ENCODE measurements at places on chromosomes 5 and 9.

DNA sequence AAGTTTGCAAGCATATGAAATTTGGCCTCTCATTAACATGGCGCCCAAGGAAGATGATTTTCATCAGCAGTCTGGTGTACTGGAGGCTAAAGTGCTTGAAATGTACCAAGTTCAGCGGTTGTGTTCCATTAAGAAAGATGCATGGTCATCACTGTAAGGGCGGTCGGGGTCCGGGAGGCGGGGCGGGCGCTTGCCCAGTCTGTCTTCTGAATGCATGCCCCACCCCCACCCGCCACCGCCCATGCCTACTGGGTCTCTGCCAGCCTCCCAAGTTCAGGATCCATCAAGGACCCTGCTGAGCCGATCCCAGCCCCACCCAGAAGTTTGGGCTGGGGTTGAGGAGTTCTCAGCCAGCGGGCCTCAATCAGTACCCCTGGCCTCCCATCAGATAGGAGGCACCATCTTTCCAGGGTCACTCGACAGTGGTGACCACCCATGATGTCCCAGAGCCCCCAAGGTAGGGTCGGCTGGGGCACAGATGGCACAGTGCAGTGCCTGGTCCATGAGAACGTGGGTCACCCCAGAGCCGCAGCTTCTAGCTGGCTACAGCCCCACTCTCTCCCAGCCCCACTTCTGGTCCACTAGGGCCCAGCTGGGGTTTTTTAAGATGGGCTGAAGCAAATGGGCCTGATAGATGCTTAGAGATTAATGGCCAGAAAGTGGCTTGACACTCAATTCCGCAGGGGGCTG is 24.4 kb upstream of the PRDM12 start:
- no peak for DNase-seq

- DNase-seq, result no peak
Measured at GRCh38 chr5:92505925-92506324, 1075.1 kb downstream of the NR2F1-AS1 start.

DNA sequence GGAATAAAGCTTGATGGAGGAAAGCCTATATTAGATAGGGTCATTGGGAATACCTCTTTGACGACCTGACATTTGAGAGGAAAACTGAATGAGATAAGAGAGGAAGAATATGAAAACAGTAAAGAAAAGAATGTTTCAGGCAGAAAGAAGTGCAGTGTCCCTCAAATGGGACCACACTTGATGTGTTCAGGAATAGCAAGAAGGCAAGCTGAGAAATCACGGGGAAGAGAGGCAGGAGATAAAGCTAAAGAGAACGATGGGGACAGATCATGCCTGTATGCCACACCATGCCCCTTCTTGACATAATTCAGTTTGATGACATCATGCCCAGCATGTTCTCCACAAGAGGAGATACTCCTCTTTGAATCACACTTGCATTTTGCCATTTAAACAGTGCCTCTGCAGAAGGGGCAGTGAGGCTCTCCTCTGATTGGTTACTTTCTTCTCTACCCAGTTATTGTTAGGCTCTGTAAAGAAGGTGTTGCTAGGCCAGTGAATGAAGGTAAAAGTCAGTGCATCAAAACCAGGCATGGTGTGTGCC is 7.6 kb downstream of the AP3S1 start:
- DNase-seq, result no peak

DNA sequence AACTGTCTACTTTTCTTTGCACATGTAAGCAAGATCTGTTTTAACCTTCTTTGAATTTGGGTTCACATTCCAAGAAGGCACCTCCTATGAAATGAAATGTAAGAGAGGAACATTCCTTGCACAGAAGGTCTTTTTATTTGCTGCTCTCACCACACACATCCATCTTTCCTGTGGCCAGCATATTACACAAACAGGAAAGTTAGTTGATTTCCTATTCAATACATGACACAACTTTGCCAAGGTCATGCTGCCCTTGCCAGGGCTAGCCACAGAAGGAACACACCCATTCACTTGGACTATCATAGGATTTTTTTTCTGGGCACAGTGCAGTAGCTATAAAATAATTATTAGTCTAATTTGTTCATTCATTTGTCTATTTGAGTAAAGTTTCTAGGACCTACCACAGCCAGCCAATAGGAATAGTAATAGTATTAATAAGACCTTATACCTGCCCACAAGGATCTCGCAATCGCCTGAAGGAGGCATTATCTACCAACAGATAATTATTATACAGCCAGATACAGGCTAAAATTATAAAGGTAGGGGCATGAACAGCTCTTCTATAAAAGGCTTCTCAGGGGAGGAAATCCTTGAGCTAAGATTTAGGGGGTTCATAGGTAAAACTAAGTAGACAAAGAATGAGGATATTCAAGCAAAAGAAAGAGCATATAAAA is 78.1 kb upstream of the NREP start:
- DNase-seq, result no peak

- no peak for DNase-seq
Measured at GRCh38 chr5:154755361-154756008, at the start of gene LARP1. TSS of gene LARP1 (plus strand) at chr5:154755377. CDS start at chr5:154755758, 381 bp downstream.

DNA sequence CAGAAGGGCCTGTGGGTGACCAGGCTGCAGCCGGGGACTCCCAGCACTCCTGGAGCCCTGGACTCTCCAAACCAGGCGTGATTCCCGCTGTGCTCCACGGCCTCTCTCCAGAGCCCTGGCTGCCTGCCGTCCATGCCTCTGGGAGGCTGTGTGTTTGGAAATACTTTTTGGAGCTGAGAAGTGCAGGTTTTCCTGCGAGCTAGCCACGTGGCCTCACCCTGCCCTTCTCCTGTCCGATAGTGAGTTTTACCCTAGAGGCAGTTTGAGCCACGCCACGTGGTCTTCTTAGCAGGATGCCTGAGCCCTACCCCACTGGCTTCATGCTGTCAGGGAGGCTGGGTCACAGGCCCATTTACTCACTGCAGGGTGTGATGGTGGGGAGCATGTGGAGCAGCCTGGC is 71.3 kb downstream of the COL5A1 start:
- DNase-seq, result no peak

DNA sequence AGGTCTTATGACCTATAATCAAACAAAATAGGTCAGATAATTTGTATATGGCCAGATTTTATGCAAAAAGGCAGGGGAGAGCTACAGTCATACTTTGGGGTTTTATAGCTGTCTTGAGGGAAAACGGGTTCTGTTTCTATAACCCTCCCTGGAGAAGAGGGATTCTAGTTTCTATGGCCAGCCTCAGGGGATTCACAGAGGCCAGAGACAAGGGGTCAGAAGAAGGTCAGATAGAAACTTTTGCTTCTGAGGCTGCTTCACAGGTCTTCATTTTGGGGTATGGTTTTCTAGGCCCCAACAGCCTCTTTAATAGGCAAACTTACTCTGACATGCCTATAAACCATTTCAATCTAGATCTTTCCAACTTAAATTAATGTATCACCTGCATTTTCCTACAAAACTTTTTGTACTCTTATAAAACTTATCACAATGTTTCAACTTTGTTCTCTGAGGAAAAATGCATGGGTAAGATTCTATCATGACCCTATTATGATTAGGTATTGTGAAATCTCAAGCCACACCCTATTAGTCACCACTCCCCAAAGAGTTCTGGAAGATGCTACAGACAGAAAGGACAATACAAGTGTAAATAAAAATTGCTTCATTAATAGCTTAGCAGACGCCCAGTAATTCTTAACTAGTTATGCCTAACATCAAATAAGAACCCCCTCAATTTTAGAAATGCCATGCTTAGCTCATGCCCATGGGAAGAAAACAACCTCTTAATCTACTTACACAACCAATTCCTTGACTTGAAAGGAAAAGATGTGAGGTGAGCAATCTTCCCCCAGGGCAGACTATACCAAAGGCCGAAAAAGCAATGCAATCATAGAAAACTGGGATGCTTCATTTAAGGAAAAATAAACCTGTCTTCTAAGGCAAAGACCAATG is 396.6 kb downstream of the TLR4 start:
- no peak for DNase-seq

GRCh38 chr5:108181975-108182374 is 199.9 kb downstream of the FBXL17 start:
- DNase-seq, result no peak

DNA sequence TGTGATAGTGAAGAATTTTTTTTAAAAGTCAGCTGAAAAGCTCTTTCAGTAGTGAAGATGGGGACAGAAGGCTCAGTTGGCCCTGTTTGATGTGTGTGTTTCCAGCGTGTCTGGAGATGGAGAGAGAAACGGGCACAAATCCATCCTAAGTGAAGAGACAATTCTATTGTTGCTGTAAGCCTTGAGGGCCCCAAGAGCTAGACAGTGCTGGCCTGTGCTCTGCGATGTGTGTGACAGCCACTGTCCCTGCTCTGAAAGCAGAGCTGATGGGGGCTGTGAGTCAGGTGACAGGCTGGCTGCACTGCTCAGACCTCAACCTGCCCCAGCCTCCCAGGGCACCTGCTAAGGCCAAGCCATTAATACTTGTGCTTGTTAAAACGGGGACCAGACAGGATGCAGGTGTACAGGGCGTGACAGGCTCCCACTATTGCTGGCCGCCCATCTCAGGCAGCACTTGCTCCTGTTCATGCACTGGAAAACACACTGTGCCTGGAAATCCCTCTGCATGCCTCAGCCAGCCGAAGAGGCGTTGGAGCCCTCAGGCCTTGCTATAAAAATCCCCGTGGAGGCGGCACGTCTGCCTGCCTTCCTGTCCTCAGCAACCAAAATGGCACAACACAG is 44.6 kb upstream of the SEMA4D start:
- DNase-seq, result no peak

- DNase-seq, result no peak
Measured at GRCh38 chr5:150847334-150847695, 994 bp downstream of the IRGM start.

DNA sequence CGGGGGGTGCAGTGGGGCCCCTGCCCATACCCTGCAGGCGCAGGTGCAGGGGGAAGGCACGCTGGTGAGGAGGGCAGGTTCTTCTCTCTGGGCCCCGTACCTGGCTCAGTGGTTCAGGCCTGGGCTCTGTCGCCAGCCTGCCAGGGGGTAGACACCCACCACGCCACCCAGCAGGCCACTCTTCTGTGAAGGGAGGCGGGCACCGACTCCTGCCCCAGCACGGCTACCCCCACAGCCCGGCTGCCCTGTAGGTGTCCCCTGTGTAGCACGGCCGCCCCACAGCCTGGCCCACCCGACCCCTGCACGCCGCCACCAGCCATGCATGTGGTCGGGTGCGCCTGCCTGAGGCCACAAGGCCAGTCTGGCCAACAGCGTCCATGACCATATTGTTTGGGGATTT is 1.7 kb downstream of the LCN6 start:
- DNase-seq, result no peak

GRCh38 chr5:34674187-34674586 is 18.1 kb downstream of the RAI14 start:
- no peak for DNase-seq

DNA sequence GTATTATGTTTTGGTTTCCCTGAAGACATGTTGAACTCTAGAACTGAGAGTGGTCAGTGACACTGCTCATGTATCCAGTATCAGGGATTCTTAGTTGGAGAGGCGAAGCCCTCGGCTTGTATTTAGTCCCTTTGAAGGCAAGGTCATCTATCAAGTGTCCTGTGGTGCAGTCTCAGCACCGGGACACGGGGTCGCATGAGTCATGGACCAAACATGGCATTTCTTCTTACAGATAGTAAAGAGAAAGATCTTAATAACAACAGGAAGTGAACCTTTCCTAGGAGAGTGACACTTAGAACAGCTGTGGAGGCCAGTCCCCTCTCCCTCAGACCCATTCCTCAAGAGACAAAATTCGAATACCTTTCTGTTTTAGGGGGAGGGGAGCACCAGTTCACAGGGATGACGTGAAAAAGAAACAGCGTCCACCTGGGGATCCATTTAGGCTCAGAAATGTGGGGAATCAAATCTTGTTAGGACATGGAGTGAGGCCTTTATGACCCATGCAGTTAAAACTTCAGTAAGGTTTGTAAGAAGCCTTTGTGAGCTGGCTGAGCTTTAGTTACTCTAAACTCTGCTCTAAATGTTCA is 86.5 kb downstream of the ADGRV1 start:
- no peak for DNase-seq

DNA sequence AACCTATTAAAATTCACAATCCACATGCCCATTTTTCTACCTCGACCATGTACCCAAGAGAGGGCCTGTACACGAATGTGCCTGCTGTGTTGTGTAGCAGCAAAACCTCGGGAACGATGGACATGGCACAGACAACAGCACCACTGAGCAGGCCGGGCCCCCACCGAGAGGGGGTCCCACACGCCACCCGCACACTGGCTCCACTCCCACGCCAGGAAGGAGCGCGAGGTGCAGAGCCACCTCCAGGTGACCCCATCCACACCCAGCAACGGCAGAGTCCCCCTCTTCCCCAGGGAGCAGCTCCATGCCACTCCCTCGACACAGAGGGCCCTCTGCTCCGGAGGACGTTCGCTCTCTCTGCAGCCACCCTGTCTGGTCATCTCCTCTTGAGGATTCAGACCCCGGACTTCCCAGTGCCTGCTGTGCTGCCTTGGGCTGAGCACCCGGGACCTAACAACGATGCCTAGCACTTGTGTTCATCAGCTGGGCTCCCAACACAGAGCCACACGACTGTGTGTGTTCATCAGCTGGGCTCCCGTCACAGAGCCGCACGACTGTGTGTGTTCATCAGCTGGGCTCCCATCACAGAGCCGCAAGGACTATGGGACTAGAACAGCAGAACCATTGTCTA is 25.3 kb upstream of the ADAMTS2 start:
- no peak for DNase-seq

GRCh38 chr9:104748359-104749031 is 1.0 kb downstream of the NIPSNAP3A start:
- DNase-seq, result no peak

DNA sequence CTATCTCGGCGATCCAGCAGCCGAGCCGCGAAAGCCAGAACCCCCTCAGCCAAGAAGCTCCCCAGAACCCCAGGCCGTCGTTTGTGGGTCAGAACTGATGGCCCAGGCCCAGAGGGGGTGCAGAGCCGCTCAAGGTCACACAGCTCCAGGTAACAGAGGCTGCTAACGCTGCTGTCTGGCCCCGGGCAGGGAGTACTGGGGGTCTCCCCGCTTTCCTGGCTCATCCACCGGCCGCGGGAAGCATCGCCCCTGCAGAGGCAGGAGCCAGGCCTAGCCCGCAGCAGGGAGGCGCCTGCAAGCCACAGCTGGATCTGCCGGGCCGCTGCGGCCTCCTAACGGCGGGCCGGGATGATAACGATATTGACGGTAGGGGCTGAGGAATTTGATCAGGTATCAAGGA is 39.4 kb upstream of the CTSV start:
- DNase-seq, result no peak

DNA sequence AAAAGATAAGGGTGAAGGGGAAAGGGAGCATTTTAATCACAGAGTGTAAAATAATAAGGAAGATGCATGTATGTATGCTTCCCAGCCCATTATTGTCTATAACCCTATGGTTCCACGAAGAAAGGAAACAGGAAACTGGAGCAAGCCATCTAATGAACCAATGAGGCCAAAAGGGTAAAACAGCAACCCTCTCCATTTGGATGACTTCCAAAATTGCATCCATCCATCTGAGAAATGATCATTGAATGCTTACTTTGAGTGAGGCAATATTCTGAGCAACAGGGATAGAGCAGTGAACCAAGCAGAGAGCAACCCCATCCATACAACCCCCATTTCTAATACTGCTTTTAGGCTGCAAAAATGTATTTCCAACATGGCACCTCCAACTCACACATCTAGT is 46.9 kb downstream of the ARL15 start:
- no peak for DNase-seq

All from stimulated activated CD8-positive, alpha-beta memory T cell treated with anti-CD3 and anti-CD28 coated beads, Interleukin-4, amount 100 ng/mL, for 1 hour (primary cell).